ENCODE measurements at places on chromosomes 3 and 15.

DNA sequence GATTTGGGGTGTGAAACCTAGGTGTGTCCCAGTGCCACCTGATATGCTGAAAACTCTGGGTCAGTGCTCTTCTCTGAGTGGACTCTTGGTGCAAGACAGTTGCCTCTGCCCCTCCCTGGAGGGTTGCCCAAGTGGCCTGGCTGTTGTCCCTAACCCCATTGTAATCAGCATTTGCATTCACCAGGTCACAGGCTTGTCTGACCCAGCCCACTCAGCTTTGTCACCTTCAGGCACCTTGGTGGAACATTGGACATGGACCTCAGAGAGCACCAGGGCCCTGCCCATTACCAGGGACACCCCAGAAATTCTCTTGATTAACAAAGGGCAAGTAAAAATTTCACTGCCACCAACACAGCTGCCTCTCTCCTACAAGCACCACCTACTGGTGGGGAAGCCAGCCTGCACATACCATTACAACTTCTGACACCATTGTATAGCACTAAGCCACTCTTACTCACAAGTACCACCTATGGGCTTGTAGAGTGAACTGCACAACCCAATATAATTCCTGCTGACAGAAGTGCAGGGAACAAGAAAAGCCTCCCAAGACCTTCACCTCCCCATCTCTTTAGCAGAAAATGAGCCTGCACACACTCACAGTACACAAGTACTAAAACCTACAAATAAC lies 324.6 kb downstream of the EPHA6 start:
- no peak for DNase-seq

- DNase-seq, result no peak
Observed at GRCh38 chr3:73773233-73773632, 148.5 kb upstream of the PDZRN3 start.

DNA sequence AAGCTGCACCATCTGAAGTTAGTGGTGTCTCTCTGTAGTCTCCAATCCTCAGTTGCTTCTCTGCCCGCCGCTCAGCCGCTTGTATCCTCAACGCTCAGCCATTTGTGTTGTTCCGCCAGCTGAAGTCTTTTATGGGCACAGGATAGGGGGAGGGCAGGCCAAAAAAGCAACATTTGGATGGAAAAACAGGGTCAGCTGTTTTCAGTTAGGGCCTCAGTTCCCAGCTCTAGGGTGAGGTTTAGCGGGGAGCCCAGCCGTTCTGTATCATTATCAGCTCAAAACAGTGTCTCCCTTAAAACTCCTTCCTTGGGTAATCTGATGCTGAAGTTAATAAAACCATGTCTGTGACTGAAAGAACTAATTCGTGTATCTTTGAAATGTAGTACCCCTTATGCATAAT lies 329.5 kb upstream of the AZI2 start:
- DNase-seq, result no peak

- DNase-seq, result no peak
Observed at GRCh38 chr3:44554626-44555592, at the start of gene ZKSCAN7. Gene ZKSCAN7, plus strand, starts transcription at chr3:44555193. Its CDS starts 1,855 bp downstream, at chr3:44557048.

- DNase-seq, result no peak
Observed at GRCh38 chr3:14428087-14429033, 26.0 kb downstream of the SLC6A6 start.

DNA sequence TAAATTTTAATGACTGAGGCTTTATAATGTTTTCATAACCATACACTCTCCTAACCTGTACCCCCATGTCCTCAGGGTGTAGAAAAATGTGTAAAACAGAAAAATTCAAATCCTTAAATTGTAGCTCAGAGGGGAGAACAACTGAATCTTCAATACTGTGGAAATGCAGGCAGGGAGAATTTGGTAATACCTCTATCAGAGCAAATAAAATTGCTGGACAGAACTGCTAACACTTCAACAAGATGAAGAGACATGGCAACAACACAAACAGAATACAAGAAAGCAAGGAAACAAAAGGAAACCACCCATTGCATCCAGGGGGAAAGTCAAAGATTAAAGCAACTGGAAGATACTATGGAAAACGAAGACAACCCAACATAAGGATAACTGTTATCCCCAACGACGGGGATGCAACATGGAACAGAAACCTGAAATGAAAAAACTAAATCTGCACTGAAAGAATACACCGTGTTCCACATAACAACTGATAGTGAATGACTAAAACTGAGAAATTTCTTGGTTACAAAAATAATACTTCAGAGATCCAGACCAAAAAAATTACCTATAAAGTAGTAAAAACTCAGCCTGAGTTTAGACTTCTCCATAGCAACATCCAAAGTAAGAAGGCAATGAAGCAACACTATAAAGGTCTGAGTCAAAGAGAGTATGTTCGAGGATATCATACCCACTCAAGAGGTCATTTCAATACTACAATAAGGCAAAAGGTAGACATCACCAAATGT lies 48.5 kb downstream of the HACD2 start:
- no peak for DNase-seq

- DNase-seq, result no peak
Observed at GRCh38 chr15:38610748-38611147, 46.1 kb upstream of the RASGRP1 start.

DNA sequence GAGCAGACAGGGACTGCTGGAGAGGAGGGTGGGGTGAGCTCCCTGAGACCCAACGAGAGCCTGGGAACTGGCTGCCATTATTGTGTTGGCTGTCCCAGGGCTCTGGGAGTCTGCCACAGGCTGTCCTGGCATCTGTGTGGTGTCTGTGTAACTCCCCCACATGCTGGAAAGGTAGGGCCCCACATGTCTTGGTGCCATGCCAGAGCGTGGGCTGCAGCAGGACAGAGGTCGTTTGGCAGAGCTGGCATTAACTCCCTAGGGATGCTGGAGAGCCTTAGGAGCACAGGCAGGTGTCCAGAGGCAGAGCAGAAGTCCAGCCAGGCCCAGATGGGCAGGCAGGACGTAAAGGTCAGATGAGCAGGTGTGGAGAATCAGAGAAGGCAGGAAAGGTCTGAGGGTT lies 9.7 kb downstream of the TIMP4 start:
- DNase-seq, result no peak

DNA sequence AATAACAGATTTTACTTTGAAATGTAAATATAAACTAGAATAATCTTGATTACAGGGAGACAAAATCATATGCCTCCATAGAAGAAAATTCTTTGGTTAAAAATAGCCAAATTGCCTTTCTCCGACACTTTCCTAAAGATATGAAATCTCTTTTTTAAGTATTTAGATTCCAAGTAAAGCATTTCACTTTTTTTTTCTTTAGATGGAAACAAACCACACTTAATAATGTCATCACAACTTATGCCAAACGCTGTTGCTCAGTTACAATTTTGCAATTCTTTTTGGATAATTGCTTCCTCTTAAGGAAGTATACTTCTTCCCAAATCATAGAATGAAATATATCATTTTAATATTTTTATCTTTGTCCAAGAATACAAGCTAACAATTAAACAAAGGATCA lies 294.1 kb upstream of the ARL6 start:
- no peak for DNase-seq

DNA sequence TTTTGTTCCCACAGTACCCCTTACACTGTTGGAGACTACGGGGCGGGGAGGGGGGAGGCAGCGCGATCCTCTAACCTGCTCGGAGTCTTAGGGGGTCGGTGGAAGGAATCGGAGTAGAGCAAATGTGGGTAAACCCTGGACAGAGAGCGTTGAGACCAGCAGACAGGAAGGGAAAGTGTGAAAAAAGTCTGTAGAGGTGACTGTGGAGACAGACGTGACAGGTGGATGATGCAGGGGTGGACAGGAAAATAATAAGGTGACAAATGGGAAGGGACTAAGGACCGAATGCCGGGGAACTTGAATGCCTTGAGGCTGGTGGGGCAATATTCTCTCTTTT lies 424 bp downstream of the EAF2 start:
- no peak for DNase-seq
